ENCODE measurements at places on chromosomes 5 and 9.

GRCh38 chr5:38601133-38601862 lies 44.9 kb upstream of the LIFR start:
- no peak for DNase-seq

DNA sequence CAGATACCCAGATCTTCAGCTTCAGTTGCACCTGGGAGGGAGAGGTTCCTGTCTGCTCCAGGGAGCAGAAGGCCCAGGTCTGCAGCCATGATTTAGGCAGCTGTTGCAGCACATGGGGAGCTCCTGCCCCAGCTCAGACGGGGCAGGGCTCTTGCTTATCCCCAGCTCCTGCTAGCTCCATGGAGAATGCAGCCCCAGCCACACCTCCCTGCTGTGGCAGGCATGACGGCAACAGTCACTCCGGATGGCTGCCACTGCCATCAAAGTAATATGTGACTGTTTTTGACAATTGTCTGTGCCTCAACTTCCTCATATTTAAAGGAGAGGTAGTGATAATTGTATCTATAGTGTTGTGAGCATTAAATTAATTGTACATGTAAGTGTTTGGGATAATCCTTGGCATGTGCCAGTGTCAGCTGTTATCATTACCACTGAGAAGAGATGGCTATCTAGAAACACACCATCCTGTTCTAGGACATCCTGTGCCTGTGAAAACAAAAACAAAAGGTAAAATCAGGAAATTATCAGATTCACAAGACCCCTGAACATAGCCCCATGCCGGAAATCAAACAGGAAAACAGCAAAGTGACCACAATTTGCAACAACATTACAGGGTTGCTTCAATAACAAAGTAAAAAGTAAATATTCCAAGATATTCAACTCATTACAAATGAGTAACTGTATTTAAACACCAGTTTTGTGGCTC lies 1048.8 kb upstream of the ACO1 start:
- DNase-seq: no peak

- no peak for DNase-seq
These were observed 216.8 kb upstream of the OTULINL start for GRCh38 chr5:14364576-14365472.

DNA sequence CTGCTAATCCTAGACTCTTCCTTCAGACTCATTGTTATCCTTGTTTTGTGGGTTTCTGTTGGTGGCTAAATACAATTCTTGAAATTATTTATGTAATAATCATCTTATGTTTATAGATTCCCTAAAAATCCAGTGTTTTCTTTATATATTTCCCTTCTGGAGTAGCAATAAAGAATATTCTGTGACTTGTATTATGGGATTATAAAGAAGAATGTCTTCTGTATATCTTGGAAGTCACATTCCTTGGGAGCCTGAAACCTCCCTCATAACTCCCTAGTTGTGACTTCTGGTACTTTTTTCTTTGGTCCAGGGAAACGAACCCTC lies 356.1 kb downstream of the TMEM167A start:
- no peak for DNase-seq

DNA sequence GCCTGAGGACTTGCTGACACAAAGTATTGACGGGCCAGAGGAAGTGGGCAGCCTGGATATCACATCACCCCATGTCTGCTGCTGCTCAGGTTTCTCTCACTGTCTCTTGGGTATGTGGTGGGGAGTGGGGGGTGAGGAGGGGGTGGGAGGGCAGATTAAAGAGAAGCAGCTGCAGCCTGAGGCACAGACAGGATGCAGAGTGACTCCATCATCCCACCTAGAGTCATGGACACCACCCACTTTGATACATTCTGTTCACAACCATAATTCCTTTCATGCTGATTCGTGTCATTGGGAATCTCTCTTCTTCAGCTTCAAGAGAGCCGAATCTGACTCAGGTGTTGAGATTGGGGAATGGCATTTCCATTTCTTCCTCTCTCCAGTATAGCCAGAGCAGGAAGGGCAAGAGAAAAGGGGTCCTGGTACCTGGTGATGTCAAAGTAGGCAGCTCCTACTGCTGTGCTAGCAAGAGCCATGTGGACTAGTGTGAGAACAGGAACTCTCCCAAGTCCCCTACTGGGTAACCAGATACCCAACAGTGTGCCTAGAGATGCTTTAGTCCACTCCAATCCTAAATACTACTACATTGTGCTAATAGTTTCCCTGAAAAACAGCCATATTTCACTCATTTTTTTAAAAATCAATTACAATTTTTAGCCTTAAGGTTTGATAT lies 22.4 kb downstream of the GRAMD2B start:
- DNase-seq: no peak

Data from fibroblast of skin of left biceps (primary cell).